Stimulated activated CD4-positive, alpha-beta T cell treated with anti-CD3 and anti-CD28 coated beads, TNF-alpha, amount 100 ng/mL, for 4 hours (primary cell): ENCODE measurements at places on chromosomes 6 and 20.

- DNase-seq: no peak
These were observed 2.5 kb upstream of the SLC44A4 start for GRCh38 chr6:31881136-31881859.

DNA sequence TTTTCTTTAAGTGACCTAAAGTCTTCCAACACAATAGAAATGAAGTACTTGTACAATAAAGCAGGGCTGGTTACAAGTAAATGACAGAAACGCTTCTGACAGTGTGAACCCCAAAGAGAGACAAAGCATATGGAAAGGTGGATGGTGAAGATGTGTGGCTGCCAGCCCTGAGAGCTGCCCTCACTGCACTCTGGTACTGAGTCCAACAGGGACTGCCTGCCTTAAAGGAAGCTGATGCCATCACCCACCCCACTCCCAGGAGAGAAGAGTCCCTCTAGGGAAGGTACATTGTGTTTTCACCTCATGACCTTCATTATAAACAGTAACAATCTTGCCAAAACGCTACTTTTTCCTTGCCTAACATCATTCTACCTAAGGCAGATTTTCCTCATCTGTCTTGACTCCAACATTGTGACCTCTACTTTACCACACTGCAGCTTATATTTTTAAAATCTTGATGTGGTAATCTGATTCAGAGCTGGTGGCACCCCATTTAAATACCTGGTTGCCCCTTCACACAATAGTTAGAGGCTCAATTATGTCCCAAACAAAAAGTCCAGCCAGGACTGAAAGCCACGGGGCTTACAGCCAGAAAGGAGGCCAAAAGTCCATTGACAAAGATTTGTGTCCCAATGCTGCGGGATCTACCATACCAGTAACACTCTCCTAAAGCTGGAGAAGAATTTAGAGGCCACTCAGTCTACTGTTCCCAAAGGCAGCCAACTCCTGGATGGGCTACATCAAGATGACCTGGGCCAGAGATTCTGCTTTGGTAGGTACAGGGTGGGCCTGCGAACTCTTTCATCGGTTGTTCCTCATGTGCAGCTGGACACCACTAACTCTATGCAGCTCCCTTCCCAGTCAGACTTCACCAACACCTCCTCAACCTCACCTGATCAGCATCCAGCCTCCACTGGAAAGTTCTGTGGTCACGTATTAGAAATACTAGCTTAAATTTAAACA, 4.4 kb downstream of the APMAP start:
- no peak for DNase-seq

GRCh38 chr6:101522254-101522653, 128.7 kb downstream of the GRIK2 start:
- DNase-seq: no peak

- DNase-seq: no peak
These were observed 7.7 kb downstream of the RALY start for GRCh38 chr20:34001378-34001777.

- DNase-seq: no peak
These were observed 67.9 kb downstream of the KIF13A start for GRCh38 chr6:17919496-17919895.

- no peak for DNase-seq
These were observed 617 bp upstream of the TSPYL1 start for GRCh38 chr6:116280161-116280932.

GRCh38 chr20:54103762-54104600, 33.6 kb upstream of the BCAS1 start:
- DNase-seq: no peak

DNA sequence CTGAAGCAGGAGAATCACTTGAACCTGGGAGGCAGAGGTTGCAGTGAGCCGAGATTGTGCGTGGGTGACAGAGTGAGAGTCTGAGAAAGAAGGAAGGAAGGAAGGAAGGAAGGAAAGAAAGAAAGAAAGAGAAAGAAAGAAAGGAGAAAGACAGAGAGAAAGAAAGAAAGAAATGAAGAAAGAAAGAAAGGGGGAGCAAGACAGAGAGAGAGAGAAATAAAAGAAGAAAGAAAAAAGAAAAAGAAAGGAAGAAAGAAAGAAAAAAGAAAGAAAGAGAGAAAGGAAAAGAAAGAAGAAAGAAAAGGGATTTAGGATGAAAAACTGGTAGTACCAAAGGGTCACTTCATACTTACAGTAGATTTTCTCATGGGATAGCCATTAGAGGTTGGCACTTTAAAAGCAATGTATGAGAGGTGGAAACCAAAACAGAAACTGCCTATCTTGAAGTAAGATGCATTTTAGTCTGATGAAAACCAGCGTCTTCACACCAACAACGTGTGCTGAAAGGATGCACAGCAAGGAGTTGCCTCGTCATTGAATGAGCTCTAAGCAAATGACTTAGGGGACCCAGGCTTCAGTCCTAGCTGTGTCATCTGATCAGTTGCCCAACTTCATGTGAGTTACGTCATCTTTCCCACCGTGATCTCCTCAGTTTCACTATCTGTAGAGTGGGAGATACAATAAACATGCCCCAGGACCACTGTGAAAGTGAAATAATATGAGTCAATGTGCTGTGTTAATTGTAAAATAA, 133.9 kb upstream of the NEDD9 start:
- no peak for DNase-seq

DNA sequence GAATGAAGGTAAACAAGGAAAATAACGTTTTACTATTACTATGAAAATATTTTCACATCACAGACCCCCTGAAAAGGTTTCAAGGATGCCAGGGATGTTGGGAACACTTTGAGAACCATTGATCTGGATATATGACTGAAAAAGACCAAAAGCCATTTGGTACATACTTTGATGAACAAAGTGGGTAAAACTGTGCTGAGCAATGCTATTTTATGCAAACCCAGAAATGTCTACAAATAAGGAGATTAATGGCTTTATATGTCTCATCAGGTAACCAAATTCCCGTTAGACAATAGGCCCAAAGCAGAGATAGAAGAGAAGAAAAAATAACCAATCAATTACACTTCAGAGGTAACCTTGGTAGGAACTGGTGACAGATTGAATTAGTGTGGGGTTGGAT, 101.4 kb upstream of the CNKSR3 start:
- DNase-seq: no peak

GRCh38 chr20:41395667-41396664, 29.3 kb upstream of the EMILIN3 start:
- DNase-seq: no peak

DNA sequence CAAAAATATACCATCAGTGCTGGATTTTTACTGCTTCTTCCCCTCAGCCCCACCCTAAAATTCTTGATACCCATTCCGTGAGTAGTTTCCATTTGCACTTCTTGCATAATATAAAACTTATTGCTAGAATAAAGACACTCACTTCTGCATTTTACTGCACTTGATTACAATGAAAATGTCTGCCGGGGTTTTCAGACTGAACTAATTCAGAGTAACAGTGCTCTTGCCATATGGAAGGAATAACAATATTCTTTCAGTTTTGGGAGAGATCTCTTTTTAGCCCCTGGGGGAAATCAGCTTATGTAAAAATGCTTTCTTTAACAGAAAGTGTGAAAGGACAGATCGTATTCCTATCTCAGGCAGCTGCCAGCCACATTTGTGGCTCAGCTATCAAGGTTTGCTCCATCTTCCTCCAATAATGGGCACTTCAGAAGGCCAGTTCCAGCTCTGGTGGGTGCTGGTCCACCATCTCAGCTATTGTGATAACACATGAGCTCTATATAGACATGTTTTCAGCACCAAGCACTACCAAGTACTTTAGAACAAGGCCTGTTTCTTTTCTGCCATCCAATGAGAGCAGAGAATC, 8.9 kb downstream of the SMLR1 start:
- DNase-seq: no peak

DNA sequence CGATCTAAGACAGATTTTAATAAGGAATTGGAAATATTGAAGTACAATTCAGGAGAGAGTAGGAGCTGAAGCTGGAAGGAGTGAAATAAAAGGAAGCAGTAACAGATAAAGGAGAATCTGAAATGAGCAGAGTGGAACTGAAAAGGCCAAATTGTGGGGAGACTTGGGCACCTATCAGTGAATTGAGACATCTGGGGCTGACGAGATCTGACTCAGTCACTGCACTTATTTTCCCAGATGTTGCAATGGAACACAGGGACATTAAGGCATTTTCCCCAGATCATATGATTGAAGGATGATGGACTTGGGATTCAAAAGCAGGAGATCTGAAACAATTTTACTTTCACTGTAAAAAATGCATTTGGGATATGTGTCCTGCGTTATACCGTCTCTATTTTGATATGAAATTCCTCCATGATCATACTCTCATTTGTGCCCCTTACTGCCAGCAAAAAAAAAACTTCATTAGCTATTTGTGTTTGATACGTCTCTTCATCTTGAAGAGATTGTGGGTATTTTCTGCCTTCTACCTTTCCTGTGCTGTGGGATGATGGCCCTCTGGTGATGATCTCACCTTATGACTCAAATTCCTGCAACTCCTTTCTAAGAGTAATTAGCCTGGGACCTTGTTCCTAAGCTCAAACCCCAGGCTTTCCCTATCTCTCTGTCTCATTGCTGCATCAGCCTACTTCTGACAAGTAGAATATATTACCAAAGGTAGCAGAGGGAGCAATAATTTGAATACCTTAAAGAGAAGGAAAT, 278.5 kb upstream of the MAN1A1 start:
- no peak for DNase-seq

GRCh38 chr20:18678549-18679419, 90.9 kb downstream of the DTD1 start:
- no peak for DNase-seq

DNA sequence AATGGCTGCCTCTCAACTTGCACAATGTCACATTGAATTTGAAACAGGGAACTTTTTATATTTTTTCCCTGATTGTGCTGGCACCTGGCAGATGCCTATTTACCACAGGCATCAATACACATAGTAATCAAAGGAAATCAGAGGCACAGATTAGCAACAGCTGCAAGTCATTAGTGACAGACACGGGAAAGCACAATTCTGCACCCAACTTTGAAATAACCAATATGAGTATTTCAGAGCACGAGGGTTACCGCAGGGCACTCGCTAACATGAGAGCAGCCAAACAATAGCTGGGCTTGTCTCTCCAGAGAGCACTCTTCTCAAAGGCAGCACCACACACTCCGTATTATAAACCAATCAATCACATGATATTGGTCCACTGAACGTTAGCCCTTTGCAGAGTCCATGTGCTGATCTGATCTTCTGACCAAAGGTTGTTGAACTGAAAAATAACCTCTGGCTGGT, 149.5 kb downstream of the RNF144B start:
- no peak for DNase-seq

GRCh38 chr20:1509237-1509636, 18.0 kb upstream of the SIRPB2 start:
- DNase-seq: no peak

DNA sequence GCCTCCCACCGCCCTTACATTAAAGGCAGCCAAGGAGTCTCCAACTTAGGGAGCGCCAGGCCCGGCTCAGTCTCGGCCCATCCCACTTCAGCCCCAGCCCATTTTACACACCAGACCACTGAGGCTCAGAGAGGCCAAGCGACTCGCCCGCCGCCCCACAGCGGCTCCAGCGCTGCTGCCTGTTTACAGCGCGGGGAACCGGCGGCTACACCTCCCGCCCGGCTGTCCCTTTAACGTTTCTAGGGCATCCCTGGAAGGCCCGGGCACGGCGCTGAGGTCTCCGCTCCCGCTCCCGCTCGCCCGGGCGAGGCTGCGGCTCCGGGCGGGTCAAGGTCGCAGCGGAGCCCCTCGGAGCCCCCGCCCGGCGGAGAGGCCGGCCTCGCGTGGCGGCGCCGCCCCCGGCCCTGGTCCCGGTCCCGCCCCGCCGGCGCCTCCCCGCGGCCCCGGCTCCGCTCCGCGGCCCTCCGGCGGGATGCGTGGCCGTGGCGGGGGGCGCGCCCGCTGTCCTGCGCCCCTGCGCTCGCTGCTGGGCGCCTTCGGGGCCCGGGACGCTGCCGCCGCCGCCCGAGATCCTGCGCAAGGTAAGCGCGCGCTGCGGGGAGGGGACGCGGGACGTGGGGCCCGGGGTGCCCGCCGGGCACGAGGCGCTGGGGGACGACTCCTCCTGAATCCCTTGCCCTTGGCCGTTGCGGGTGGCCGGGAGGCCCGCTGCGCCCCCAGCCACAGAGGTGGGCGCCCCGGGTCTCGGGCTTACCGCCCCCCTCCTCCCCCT, 27.1 kb upstream of the PHACTR3 start:
- DNase-seq: no peak

GRCh38 chr6:93163146-93163545, 256.2 kb downstream of the EPHA7 start:
- no peak for DNase-seq

- DNase-seq: no peak
These were observed 1180.0 kb upstream of the CITED2 start for GRCh38 chr6:140554421-140554820.
